Fibroblast of skin of scalp (primary cell): ENCODE measurements at places on chromosomes 12 and 14.

DNA sequence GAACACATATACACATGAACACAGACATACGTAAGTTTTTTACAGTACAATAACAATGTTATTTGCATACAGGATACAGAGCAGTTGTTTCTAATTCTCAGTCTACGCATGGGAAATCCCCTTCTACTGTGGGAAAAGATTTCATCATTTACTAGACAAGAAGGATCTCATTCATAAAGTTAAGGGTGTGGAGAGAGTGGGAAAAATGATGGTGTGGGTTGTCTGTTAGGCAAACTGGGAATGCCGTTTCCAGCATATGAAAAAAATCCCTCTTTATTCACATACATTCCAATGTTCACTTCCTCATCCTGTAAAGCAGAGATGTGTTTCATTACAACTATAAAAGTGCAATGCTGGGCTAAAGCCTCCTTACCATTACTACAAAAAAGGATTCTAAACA, 120.9 kb downstream of the SINHCAF start:
- DNase-seq = peak; percentile 59

DNA sequence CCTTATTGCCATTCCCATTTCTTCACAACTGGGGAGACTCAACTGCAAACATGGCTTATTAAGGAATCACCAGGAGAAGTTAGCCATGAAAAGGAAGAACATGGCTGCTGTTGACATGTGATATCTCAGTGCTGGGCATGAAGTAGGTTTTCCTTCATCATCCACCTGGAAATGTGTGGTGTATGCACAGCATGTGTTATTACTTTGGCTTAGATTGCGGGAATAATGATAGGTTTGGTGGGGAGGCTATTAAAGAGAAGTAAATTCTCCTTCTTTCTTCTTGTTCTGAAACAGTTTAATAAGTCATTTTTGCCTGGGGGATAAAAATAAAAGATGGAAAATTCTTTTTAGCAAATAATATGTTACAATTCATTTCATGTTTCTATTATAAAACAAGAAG, 23.7 kb upstream of the CLEC14A start:
- DNase-seq = no peak

DNA sequence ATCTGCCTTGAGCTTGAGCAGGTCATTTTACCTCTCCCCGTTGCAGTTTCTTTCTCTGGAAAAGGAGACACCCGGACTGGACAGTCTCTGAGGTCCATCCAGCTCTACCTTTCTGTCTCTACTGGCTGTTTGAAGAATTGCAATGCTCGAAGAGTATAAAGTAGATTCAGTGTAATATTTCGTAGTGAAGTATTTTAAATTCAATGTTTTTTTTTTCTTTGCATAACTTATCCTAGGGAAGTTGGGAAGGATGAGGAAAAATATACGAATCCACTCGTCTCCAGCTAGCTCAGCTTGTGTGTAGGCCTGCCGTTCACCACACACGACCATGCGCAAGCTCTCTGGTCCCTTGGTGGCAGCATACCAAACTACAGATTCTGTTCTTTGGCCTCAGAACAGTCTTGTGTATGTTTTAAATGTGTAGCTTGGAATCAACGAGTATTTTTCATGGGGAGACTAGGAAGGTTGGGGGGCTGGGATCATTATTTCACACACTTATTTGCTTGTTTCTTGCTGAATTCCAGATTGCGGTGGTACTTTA, 307.9 kb downstream of the CACNA1C start:
- DNase-seq = no peak

GRCh38 chr12:99059824-99060511, 414.9 kb downstream of the APAF1 start:
- peak; percentile 80 for DNase-seq
